ENCODE measurements at places on chromosomes 7 and 10. TPM values are rescaled to one million over a fixed set of nuclear protein-coding genes. Genes with fewer than 3 reads are reported as not detected.

DNA sequence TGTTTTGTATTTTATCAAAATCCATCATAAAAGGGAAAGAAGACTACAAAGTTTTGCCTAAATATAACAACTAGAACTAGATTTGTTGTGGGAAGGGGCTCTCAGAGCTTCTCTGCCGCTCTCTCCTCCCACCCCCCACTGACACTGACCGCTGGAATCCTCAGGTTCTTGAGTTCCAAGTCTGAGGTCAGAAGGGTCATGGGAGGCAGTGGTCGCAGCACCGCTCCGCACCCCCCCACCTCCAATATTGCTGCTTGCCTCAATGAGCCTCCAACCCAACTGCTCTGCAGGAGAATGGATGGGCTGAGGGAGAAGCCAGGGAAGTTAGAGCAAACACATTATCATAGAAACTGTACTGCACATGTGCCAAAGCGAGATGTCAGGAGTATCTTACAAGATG, 359.4 kb downstream of the GRID1 start:
- H3K36me3 ChIP-seq, result no peaks in the 10 kb centered on the region
- no peak overlapping the region for H3K4me3 ChIP-seq
- H3K4me1 ChIP-seq, result no peaks in the 10 kb centered on the region
- no peak for DNase-seq
- H3K27me3 ChIP-seq, result no peaks in the 10 kb centered on the region

GRCh38 chr7:106623853-106624252, 37.1 kb downstream of the CCDC71L start:
- DNase-seq, result peak; percentile 15
- no peaks in the 10 kb centered on the region for H3K36me3 ChIP-seq
- H3K27me3 ChIP-seq, result no peaks in the 10 kb centered on the region

GRCh38 chr7:82521906-82522445, 78.4 kb upstream of the CACNA2D1 start:
- H3K36me3 ChIP-seq, result no peaks in the 10 kb centered on the region
- no peak for DNase-seq
- H3K4me1 ChIP-seq, result no peaks in the 10 kb centered on the region
- H3K4me3 ChIP-seq, result no peak overlapping the region
- no peak overlapping the region for H3K27ac ChIP-seq

DNA sequence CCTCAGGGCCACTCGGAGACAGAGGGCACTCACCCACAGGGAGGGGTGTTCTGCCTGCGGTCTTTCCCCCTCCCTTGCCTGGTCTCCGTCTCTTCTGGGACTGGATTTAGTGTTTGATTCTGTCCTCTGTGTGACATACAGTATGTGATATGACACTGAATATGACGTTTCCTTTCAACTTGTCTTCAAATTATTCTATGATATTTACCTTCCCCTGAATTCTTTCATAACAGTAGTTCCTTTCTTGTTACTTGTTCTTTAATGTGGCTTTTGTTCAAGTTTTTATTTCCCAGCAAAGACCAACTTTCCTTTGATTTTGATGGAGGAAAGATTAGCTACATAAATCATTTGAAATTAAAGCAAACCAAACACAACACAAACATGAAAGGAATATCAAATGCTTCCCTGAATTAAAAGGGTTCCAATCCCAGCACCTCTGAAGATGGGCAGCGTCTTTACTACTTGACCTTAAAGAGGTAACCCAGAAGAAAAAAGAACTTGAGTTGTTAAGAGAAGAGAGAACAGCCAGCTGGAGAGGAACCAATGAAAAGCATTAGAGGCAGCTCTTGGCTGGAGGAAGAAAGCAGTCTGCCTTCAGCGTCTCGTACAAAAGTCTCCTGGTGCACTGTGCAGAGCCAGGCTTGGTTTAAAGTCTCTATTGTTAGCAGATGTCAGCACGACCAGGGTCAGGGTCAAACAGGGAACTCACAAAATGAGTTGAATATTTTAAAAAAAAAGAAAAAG, 18.3 kb upstream of the RHEB start:
- no peak overlapping the region for H3K4me3 ChIP-seq
- no peaks in the 10 kb centered on the region for H3K36me3 ChIP-seq
- H3K27me3 ChIP-seq, result no peaks in the 10 kb centered on the region
- no peak overlapping the region for H3K27ac ChIP-seq
- DNase-seq, result no peak

- no peak overlapping the region for H3K4me3 ChIP-seq
- no peak overlapping the region for H3K27ac ChIP-seq
- H3K27me3 ChIP-seq, result no peaks in the 10 kb centered on the region
- DNase-seq, result no peak
Observed at GRCh38 chr7:4663239-4664018, 18.7 kb upstream of the FOXK1 start.

- DNase-seq, result peak; percentile 87
- H3K36me3 ChIP-seq, result no peaks in the 10 kb centered on the region
- no peaks in the 10 kb centered on the region for H3K4me1 ChIP-seq
Observed at GRCh38 chr7:4830176-4830575, 31.7 kb downstream of the PAPOLB start.

DNA sequence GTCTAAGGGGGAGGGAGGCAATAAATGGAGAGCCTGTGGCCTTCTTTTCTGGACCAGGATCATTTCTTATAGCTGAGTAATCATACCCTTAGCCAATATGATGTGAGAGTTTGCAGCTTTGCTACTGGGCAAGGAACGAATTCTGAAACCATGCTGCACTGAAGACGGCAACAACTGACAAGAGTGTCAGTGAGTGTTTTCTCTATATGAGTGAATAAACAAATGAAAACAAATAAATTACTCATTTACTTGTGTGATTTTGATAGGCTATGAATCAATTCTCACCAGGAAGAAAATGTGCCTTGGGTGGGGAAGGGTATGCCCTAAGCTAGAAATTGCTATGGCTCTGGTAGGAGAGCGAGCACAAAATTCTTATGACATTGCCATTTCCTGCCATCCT, 79.4 kb upstream of the LRRN3 start:
- no peak overlapping the region for H3K27ac ChIP-seq
- no peaks in the 10 kb centered on the region for H3K36me3 ChIP-seq
- H3K4me1 ChIP-seq, result no peaks in the 10 kb centered on the region
- H3K27me3 ChIP-seq, result no peaks in the 10 kb centered on the region
- DNase-seq, result no peak

DNA sequence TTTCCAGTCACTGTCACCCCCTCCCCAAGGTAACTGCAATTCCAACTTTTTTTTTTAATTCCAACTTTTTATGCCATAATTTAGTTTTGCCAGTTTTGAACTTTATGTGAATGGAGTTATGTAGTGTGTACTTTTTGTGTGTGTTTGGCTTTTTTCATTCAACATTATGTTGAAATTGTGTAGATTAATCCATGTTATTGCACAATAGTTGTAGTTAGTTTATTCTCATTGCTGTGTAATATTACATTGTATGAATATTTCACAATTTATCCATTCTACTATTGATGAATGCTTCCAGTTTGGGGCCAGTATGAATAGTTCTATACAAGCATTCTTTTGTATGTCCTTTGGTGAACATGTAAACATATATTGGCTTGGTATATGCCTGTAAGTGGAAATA, 32.5 kb downstream of the MXI1 start:
- H3K4me1 ChIP-seq, result no peaks in the 10 kb centered on the region
- H3K36me3 ChIP-seq, result no peaks in the 10 kb centered on the region
- no peak overlapping the region for H3K4me3 ChIP-seq

DNA sequence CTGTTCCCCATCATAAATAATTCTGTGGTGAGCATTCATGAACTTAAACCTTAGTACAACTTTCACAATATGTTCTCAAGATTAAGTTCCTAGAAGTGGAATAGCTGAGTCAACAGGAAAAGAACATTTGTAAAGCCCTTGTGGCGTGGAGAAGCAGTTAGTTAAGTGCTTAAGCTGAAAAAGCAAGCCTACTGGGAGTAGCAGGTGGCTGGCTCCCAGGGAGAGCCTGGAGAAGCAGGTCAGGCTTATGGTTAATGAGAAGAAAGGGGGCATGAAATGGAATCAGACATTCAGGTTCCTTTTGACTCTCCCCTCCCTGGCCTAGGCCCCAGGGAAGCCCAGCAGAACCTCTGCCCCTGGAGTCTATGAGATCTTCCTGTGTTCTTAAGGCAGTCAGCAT, 35.3 kb downstream of the VSTM4 start:
- peak; percentile 61 for DNase-seq
- H3K4me3 ChIP-seq, result no peak overlapping the region
- no peak overlapping the region for H3K27ac ChIP-seq
- peaks cover 12% of the 10 kb centered on the region for H3K4me1 ChIP-seq

DNA sequence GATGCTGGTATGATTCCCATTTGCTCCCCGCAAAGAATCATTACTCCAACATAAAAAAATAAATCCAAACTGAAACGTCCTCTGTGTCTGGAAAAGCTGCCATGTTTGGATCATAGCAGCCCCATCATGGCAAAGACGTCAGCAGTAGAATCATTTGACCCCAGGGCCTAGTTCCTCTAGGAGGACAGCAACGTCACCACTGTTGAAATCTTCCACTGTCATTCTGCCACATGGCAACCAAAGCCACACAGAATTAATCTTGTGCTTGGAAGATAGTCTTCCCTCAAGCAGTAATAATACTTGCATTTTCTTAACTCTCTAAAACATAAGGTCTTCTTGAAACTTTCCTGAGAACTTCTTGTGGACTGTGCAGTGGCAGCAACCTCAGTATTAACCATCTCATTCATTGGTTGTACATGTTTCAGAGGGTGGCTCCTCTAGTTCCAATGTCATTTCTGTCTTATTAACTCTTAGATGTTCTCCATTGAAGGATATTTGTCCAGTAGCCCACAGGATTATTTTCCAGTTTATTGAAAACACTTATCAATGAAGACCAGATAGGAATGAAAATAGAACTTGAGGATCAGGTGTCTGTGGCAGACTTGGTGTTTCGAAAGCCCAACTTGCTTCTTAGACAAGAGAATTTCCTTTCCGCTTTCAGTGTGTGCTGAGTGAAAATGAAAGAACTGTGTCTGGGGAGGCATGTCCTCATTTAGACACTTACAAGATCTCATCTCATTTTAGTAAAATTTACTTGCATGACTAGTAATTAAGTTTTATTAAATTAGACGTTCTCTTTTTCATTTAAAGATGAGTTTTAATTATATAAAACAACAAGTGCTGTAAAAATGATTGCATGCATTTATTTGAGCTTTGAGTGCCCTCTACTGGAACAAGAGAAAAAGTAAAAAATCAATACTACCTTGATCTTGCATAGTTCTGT, 28.9 kb upstream of the INHBA start:
- H3K4me3 ChIP-seq, result no peak overlapping the region
- H3K27me3 ChIP-seq, result no peaks in the 10 kb centered on the region
- DNase-seq, result no peak
- no peaks in the 10 kb centered on the region for H3K36me3 ChIP-seq
- H3K4me1 ChIP-seq, result no peaks in the 10 kb centered on the region

- peaks cover 70% of the 10 kb centered on the region for H3K4me1 ChIP-seq
- H3K27me3 ChIP-seq, result no peaks in the 10 kb centered on the region
- H3K27ac ChIP-seq, result peak overlapping the region; percentile 93
Observed at GRCh38 chr10:79434223-79434687, 11.2 kb downstream of the ZCCHC24 start.

DNA sequence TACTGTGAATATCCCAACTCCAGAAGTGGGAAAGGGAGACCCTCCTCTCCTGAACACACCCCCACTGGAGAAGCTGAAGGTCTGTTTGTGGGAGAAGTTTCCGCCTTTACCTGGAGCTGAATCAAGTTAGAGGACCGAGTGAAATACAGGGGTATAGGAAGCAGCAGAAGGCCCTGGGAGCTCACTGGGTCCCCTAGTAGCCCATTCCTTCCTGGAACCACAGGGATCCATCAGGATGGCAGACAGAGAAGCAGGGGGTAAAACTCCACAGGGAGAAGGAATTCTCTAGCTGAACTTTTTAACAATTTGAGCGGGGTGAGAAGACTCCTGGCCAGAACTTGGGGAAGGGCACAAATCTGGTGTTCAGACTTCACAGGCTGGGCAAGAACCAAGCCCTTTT, 275.8 kb downstream of the GRID1 start:
- H3K27ac ChIP-seq, result no peak overlapping the region
- H3K4me1 ChIP-seq, result no peaks in the 10 kb centered on the region
- H3K4me3 ChIP-seq, result no peak overlapping the region
- H3K36me3 ChIP-seq, result no peaks in the 10 kb centered on the region

DNA sequence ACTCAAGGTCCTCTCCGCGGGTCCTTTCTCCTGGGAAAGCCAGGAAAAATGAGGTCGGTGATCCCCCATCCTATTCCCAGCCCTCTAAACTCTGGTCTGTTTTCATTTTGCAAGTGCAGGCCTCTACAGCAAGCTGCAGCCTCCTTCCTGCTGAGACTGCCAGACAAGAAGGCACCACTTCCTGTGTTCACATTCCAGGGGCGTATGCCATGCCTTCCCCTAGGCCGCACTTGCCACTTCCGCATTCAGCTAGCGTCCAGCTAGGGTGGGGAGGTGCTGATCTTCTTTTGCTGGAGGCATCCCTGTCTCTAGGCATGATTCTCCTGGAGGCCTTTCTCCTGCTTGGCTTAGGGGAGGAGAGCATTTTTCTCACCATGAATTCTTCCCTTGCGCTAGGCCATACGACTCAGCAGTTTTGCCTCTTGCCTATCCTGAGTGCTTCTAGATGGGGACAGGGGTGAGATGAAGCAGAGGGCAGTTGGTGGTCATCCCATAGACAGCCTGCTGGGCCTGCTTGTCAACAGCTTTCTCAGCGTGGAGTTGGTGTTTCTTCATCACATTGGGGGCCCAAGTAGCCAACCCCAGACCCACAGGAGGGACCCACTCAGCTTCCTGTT, 328.9 kb downstream of the RPS24 start:
- H3K27me3 ChIP-seq, result no peaks in the 10 kb centered on the region
- no peak for DNase-seq
- H3K4me1 ChIP-seq, result peaks cover 28% of the 10 kb centered on the region
- no peak overlapping the region for H3K4me3 ChIP-seq

- no peaks in the 10 kb centered on the region for H3K4me1 ChIP-seq
- H3K36me3 ChIP-seq, result no peaks in the 10 kb centered on the region
- no peak overlapping the region for H3K27ac ChIP-seq
- H3K4me3 ChIP-seq, result no peak overlapping the region
- no peak for DNase-seq
Observed at GRCh38 chr7:98483964-98484545, 83.2 kb upstream of the BAIAP2L1 start.

The GIMAP5 gene
- total RNA-seq, result 1.2 TPM

The C7orf57 gene
- 0.43 TPM for total RNA-seq

The LRRN3 gene
- total RNA-seq, result 6.8 TPM

The H2BK1 gene
- total RNA-seq, result not detected

The FGFR2 gene
- total RNA-seq, result 90.4 TPM

The PNLIP gene
- total RNA-seq, result 0.13 TPM

The TMEM139 gene
- 19.8 TPM for total RNA-seq

The SPAM1 gene
- 0.28 TPM for total RNA-seq

The TNKS2 gene
- 33.8 TPM for total RNA-seq

The CCDC146 gene
- 5.8 TPM for total RNA-seq
